ENCODE measurements at places on chromosomes 3 and 15.

- no peak for DNase-seq
These were observed 85.3 kb downstream of the MEIS2 start for GRCh38 chr15:37015035-37015434.

DNA sequence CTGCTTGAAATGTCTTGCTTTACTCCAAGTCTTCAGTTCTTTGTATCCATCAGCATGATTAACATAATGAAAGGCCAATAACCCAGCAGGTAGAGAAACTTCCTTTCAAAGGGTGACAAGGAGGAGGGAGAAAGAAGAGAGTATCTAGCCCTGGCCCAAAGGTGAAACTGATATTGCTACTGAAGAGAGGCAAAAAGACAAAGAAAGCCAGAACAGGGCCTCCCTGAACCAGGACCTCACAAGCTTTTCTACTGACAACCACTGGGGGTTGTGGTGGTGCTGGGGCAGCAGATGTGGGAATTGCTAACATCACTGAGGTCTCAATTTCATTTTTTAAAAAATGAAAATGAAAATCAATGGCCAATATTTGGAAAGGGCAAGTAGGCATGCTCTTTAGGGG lies 234.1 kb downstream of the RSL24D1 start:
- no peak for DNase-seq

DNA sequence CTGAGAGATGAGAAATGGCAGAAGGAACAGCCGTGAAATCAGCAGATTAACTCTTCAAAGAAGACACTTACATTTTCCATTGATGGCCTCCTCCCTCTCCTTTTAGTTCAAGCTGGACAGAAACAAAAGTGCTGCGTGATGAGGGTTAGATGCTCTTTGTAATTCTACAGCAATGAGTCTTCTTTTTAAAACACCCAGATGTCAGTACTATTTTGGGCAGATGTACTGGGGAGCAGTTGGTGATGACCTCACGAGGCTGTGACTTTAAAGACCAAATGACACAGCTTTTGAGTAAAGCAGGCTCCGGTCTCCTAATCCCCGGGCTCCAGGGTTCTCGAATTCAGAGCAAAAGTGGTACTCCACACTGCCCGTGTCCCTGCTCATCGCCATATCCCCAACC lies 198.2 kb downstream of the SLCO3A1 start:
- DNase-seq = no peak

DNA sequence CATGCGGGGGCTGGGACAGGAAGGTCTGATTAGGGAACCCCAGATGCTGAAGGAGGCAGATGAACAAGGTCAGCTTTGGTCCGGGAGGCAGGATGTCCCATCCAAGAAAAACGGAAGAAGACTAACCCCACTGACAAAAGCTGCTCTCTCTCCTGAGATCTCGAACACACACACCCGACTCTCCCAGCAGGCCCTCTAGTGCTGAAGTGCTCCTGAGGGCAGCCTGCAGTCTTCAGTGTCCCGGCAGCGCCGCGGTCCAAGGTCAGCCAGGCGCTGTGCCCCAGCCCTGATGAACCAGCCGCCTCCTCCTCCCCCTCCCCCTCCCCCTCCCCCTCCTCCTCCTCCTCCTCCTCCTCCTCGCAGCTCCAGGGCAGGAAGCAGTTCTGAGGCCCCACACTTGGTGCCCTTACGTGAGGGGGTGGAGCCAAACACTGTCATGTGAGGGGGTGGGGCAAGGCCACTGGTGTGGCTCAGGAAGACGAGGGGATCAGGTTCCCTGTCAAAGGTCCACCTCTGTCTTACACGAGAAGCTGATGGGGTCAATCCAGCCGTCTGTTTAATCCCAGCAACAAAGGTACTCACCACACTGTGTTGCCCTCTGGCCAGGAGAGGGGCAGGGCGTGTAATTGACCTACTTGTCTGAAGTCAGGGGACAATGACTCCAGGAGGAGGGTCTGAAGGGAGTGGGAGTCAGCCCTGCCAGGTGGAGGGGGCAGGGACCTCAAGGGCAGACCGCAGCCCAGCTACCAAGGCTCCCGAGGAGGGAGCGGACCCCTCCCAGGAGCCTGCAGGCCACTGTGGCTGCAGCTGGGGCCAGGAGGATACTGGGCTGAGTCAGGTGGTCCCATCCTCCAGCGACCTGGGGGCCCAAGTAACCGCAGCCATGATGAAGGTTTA lies 34.3 kb downstream of the PRR23E start:
- DNase-seq = no peak

GRCh38 chr3:8800016-8800415 lies 30.6 kb upstream of the OXTR start:
- DNase-seq = no peak

DNA sequence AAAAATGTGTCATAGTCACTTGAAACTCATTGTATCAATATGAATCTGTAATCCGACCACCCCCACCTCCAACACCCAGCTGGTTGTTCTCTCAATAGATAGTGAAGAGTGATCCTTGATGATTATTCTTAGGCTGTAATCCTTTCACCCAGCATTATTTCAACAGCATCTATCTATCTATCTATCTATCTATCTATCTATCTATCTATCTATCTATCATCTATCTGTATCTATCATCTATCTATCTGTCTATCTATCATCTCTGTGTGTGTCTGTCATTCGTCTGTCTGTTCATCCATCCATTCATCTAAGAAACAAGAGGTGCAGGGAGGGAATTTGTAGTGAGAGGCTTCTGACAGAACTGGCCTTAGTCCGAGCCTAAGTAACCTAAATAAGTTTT lies 78.7 kb upstream of the IGSF10 start:
- no peak for DNase-seq

- no peak for DNase-seq
These were observed 40.5 kb upstream of the ROPN1 start for GRCh38 chr3:124032311-124032880.

- DNase-seq = no peak
These were observed 14.8 kb upstream of the HLTF start for GRCh38 chr3:149101154-149101553.

GRCh38 chr3:141288336-141288990 lies 56.8 kb downstream of the PXYLP1 start:
- DNase-seq = no peak

- DNase-seq = no peak
These were observed 54.5 kb upstream of the APEH start for GRCh38 chr3:49619649-49620048.

DNA sequence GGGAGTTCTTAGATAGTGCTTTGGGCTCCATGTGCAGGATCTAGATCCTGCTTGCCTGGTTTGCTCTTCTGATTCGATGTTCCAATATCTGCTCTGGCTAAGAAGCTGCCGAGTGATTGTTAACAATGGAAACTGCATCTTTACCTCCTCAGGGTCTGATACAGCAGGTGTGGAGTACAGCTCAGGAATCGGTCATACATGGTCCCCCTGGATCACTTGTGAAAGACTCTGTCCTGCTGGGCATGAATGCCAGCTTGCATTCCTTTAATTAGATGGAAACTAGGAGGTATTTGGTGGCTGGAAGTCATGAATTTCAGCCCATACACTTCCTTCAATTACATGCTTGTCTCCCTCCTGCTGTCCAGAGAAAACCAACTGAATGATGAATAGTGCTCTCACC lies 95.3 kb downstream of the CHRNA7 start:
- no peak for DNase-seq

DNA sequence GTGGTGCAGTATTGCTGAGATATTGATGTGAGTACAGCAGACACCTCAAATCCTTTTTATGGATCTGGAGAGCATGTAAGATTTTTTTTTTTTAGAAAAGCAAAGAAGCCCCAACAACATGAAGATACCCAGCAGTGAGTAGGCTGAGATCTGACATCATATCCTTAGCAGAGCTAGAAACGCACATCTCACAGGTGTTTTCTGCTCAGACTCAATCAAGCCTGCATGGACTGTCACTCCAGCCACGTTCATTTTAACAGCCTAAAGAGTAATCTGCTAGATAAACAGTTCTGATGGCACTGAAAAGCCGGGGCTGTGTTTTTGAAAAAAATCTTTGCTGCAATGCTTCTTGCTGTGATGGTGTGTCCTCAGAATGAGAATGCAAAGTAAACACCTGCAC lies 544.2 kb downstream of the FGF12 start:
- no peak for DNase-seq

GRCh38 chr3:144033863-144034262 lies 62.2 kb downstream of the DIPK2A start:
- no peak for DNase-seq

DNA sequence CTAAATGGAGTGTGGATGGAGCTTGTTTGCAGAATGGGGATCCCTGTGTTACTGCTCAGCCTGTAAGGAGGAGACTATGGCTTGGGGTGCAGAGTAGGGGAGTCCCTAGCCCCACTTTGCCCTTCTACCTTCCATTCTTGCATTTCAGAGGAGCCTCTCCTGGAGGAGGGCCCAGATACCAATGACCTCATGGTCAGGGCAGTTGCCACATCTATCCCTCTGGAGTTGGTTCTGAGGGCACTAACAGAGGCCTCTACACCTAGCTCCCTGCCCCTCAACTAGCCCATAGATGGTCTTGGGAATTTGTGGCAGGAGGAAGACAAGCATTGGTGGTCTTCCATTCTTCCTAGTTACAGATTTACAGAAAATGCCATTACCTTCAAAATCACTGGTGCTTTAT lies 6.1 kb downstream of the SKOR1 start:
- no peak for DNase-seq

DNA sequence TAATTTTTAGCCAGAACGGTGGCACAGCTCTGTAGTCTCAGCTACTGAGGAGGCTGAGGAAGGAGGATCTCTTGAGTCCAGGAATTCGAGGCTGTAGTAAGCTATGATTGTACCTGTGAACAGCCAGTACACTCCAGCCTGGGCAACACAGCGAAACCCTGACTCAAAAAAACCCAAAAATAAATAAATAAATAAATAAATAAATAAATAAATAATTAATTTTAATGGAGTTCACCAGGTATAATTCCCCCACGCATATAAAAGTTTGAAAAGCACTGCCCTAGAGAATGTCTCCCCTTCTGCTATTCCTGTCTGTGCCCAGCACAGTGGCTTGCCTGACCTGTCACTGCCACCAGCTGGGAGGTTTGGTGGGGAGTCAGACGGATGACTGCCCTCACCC lies 4.2 kb upstream of the RLBP1 start:
- no peak for DNase-seq

DNA sequence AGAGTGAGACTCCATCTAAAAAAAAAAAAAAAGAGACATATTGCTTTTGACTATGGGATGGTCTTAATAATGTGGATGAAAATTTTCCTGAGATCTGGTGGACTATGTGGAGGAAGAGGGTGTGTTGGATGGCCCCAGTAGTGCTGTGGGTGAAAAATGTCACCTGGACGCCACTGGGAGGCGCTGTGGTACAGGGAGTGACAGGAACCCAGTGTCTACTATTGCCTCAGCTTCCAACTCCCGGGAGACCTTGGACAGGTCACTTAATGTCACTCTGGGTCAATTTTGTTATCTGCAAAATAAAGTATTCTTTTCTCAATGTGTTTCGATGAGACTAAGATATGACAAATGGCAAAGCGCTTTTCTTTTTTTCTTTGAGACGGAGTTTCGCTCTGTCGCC lies 27.7 kb upstream of the DCP1A start:
- DNase-seq = peak; percentile 76

DNA sequence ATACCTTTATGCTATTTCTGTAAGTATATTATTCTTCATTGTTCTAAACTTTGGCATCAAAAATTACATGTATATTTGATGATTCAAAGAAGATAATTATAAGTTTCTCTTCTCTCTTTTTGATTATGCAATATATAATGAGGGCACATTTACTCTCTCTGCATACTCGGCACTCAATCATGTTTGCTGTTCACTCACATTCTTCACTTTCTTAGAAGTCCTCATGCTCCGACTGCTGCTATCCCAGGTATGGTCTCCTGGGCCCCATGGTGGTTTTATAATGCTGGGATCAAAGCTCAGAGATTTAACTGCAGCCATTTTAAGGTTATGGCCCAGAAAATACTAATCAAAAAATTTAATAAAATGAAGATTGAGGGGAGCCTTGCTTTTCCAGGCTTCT lies 529.7 kb upstream of the IL12A start:
- DNase-seq = no peak

DNA sequence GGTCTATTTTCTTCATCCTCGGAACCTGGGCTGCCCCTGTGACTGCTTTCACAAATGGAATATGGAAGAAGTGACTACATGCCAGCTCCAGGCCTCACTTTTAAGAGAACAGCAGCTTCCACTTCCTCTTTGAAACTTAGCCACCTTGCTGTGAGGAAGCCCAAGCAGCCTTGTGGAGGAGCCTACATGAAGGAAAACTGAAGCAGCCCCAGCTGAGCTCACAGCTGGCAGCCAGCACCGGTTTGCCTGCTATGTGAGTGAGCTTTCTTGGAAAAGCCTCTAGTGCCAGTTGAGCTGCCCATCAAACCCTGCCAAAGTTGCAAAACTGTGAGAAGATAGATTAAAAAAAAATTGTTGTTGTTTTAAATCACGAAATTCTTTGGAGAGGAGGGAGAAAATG lies 498.0 kb upstream of the PROK2 start:
- no peak for DNase-seq

DNA sequence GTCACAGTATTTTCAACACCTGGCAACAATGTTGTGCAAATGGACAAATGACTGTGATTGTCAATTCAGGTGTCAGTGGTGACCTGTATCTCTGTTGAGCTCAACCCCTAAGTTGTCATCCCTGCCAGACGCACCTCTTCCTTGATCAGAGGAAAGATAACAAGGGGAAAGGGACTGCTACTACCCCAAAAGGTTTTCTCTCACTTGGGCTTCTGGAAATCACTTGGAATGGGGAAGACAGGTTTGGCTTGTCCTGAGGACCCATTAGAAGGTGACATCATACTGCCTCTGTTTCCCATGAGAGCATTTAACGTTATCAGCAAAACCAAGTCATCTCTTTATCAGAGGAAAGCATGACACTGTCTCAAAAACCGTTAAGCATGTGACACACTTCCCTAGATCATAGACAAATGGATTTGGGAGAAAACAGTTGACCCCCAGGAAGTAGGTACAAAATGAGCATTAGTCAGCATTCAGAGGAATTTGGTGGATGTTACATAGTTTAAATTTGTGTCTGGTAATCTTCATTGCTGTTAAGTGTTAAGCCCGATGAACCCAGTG lies 769.5 kb downstream of the GRM7 start:
- no peak for DNase-seq

DNA sequence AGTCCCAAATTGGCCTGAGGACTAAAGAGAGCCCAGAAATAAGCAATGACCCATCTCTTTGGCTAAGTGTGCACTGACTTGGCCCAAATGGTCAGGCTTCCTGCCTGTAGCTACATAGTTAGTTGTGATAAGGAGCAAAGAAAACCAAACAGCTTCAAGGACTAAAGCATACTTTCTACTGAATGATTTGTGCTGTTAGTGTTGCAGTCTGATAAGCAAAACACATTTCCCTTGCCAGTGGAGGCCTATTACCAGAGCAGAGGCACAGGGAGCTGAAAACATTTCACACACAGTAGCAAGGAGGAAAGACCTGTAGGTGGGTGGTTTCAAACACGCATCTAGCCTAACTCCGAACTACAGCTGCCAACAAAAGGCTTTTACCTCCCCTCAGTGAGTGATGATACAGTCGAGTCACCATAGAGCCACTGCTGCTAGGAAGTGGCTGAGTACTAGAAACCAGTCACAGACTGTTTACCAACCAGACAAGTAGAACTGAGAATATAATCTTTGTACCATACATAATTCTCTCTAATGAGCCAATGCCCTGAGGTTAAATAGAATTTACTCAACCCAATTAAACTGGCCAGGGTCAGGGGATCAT lies 222.3 kb upstream of the THBS1 start:
- no peak for DNase-seq

GRCh38 chr3:72345237-72345878 lies 502.9 kb downstream of the SHQ1 start:
- DNase-seq = no peak

All from T47D (cell line).